Natural killer cell (primary cell): ENCODE measurements at places on chromosomes 1 and 21. TPM values are rescaled to one million over a fixed set of nuclear protein-coding genes. Genes with fewer than 3 reads are reported as not detected.

The KCNH1 gene
- total RNA-seq = not detected

The KLHDC8A gene
- total RNA-seq = not detected

The CA6 gene
- total RNA-seq = not detected

The AKIRIN1 gene
- total RNA-seq = 70.4 TPM

The HMGCS2 gene
- not detected for total RNA-seq

The DCST1 gene
- 0.35 TPM for total RNA-seq

The RGSL1 gene
- total RNA-seq = not detected

The OR6K3 gene
- not detected for total RNA-seq

The GPR3 gene
- 0.39 TPM for total RNA-seq

The MXRA8 gene
- total RNA-seq = not detected

The MMP23B gene
- total RNA-seq = 130 TPM

The TEX38 gene
- total RNA-seq = not detected

GRCh38 chr1:169565335-169566271 is 20.7 kb downstream of the F5 start:
- no peak overlapping the region for H3K27ac ChIP-seq
- no peaks in the 10 kb centered on the region for H3K27me3 ChIP-seq
- H3K4me1 ChIP-seq = no peaks in the 10 kb centered on the region
- DNase-seq = no peak
- no peaks in the 10 kb centered on the region for H3K36me3 ChIP-seq

DNA sequence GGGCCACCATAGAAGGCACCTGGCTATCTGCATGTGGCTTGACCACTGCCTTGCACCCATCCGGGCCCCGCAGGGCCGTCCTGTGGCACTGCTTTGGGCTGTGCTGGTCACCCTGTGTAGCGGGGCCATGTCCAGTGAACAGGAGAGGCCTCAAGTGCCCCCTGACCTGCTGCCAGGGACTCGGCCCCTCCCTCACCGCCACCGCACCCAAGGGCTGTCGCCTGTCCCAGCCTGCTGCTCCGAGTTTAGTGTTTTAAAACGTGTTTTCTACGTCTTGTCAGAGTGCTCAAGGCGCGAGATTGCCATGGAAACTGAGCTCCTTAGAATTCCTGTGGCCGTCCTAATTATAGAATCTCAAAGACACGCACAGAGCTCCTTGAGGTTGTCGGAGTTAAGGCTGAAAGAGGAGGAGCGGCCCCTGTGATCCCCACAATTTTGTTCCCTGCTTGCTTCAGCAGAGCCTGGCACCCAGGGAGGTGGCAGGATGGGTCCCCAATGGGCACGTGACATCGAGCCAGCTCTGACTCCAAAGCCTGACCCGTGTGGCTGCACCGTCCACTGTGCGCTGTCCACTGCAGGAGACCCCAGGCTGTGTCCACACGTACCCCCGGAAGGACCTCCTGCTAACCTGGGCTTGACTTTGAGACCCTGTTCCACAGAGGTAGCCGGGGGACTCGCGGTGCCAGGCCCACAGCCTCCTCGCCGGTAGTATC is 66.2 kb downstream of the FAAP20 start:
- H3K4me1 ChIP-seq = peaks cover 31% of the 10 kb centered on the region
- no peaks in the 10 kb centered on the region for H3K27me3 ChIP-seq
- no peak overlapping the region for H3K4me3 ChIP-seq
- no peak overlapping the region for H3K27ac ChIP-seq
- no peak for DNase-seq

DNA sequence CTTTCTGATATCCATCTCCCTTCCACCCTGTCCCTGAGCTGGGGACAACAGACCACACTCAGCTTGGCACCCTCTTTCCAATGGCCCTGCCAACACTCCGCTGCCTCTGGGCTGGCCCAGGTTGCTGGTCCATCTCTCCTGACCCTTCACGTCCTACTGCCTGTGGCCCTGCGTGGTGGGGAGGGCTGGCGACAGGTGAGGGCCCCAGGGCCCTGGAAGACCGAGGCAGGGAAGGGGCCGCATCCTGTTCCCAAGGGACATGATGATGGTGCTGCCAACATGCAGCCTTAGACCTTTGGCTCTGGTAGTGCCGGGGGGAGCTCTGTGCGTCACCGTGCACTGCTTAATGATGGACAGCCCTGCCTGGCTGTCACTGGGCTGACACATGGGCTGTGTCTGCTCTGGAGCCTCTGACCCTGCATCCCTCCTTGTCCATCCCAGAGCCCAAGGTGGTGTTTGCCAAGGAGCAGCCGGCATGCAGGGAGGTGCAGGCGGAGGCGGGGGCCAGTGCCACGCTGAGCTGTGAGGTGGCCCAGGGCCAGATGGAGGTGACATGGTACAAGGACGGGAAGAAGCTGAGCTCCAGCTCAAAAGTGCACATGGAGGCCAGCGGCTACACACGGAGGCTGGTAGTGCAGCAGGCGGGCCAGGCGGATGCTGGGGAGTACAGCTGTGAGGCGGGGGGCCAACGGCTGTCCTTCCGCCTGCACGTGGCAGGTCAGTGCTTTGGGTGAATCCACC is 65.2 kb downstream of the OBSCN start:
- H3K4me3 ChIP-seq = no peak overlapping the region
- H3K27me3 ChIP-seq = no peaks in the 10 kb centered on the region
- peaks cover 16% of the 10 kb centered on the region for H3K4me1 ChIP-seq
- H3K36me3 ChIP-seq = no peaks in the 10 kb centered on the region

GRCh38 chr1:3259020-3259419 is 190.0 kb downstream of the PRDM16 start:
- no peaks in the 10 kb centered on the region for H3K36me3 ChIP-seq
- no peak overlapping the region for H3K4me3 ChIP-seq
- H3K27me3 ChIP-seq = no peaks in the 10 kb centered on the region
- H3K27ac ChIP-seq = no peak overlapping the region

GRCh38 chr1:178323067-178323466 is 173.7 kb downstream of the CLEC20A start:
- no peak for DNase-seq
- no peaks in the 10 kb centered on the region for H3K36me3 ChIP-seq
- no peak overlapping the region for H3K27ac ChIP-seq
- H3K27me3 ChIP-seq = no peaks in the 10 kb centered on the region

GRCh38 chr1:54069791-54070170 is 16.4 kb downstream of the TCEANC2 start:
- peaks cover 5% of the 10 kb centered on the region for H3K36me3 ChIP-seq
- H3K27me3 ChIP-seq = no peaks in the 10 kb centered on the region
- no peak for DNase-seq

GRCh38 chr1:194829492-194829891 is 1643.1 kb upstream of the B3GALT2 start:
- DNase-seq = no peak
- H3K4me1 ChIP-seq = no peaks in the 10 kb centered on the region
- no peaks in the 10 kb centered on the region for H3K27me3 ChIP-seq
- no peak overlapping the region for H3K27ac ChIP-seq
- no peak overlapping the region for H3K4me3 ChIP-seq

GRCh38 chr1:110237386-110238152 is 27.5 kb downstream of the KCNC4 start:
- no peaks in the 10 kb centered on the region for H3K36me3 ChIP-seq
- no peak overlapping the region for H3K27ac ChIP-seq
- no peak for DNase-seq
- H3K4me1 ChIP-seq = no peaks in the 10 kb centered on the region

DNA sequence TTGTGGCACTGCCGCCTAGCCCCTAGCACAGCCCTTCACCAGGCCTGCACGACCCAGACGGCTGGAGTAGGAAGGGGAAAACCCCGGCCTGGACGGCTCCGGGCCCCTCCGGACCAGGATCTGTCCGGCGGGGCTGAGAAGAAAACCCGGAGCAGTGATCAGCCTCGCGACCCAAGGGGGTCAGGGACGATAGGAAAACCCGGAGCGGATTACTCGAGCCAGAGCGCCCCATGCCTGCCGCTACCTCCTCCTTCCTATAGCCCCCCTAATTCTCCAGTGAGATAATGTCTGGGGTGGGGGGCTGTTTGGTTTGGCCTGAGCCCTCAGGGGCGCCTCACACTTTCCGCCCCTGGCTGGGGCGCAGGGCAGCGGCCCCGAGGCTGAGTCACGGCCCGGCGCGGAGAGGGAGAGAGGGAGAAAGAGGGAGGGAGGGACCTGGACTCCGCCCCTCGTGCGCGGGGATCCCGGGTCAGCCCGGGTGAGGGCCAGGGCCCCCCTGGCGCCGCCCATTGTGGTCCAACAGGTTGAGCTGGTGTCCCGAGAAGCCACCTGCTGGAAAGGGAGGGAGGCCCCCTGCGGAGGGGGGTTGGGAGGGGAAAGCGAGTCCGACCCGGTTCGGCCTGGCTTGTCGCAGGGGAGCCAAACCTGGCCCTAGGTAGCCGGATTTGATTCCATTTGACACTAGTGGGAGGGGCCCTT is 1.7 kb upstream of the ZBTB7B start:
- H3K27ac ChIP-seq = peak overlapping the region; percentile 94
- peaks cover 68% of the 10 kb centered on the region for H3K4me1 ChIP-seq
- H3K36me3 ChIP-seq = no peaks in the 10 kb centered on the region
- H3K27me3 ChIP-seq = no peaks in the 10 kb centered on the region

DNA sequence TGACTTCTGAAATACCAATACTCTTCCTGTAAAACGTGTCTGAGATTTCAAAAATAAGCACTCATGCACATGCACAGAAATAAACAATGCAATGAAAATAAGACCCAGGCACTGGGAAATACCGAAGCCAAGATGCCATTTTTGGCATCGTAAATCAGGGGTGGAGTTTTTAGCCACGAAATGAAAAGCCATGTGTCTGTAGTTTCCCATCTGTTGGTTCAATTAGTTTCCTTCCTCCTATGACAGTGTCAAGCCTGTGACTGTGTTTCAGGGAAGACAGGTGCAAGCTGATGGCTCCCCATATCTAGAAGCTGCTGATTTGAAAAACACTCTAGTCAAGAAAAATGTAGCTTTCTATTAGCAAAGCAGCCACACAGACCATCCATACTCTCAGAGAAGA is 480.4 kb upstream of the CAMK1G start:
- no peaks in the 10 kb centered on the region for H3K4me1 ChIP-seq
- no peak overlapping the region for H3K27ac ChIP-seq
- H3K36me3 ChIP-seq = no peaks in the 10 kb centered on the region
- no peaks in the 10 kb centered on the region for H3K27me3 ChIP-seq
- no peak for DNase-seq

DNA sequence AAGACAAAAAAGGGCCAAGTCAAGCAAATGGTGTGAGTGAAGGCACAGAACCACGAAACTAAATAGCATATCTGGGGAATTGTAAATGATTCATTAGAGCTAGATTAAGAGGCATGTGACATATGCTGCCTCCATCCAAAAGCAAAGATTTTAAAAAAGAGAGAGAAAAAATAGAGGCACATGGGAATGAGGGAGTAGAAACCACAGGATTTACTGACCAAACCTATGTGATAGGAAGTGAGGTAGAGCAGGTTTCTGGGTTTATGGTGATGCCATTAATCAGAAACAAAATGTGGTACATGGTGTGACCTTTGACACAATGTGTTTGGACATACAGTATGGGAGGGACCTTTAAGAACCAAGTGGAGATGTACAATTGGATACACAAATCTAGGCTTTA is 13.6 kb downstream of the C1orf52 start:
- H3K4me3 ChIP-seq = no peak overlapping the region
- H3K4me1 ChIP-seq = no peaks in the 10 kb centered on the region
- no peaks in the 10 kb centered on the region for H3K27me3 ChIP-seq
- H3K27ac ChIP-seq = no peak overlapping the region
- DNase-seq = no peak

DNA sequence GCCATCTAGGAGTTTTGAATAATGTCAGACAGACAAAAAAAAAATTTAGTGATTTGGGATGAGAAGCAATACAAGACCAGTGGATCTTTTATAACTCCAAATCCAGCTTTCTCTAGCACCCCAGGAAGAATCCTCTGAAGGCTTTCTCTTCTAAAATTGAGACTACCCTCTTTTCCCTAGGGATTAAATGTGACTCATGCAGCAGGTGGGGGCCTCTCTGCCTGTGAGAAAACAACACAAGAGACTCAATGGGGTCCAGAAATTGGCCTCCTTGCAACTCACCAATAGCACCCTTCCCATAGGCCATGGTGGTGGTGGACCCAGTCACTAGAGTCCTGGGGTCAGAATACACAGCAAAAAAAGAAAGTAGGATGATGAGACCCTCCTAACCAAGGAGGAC is 120.3 kb upstream of the ATP1A1 start:
- no peaks in the 10 kb centered on the region for H3K27me3 ChIP-seq
- no peaks in the 10 kb centered on the region for H3K4me1 ChIP-seq
- no peak for DNase-seq
- no peaks in the 10 kb centered on the region for H3K36me3 ChIP-seq
- no peak overlapping the region for H3K27ac ChIP-seq

DNA sequence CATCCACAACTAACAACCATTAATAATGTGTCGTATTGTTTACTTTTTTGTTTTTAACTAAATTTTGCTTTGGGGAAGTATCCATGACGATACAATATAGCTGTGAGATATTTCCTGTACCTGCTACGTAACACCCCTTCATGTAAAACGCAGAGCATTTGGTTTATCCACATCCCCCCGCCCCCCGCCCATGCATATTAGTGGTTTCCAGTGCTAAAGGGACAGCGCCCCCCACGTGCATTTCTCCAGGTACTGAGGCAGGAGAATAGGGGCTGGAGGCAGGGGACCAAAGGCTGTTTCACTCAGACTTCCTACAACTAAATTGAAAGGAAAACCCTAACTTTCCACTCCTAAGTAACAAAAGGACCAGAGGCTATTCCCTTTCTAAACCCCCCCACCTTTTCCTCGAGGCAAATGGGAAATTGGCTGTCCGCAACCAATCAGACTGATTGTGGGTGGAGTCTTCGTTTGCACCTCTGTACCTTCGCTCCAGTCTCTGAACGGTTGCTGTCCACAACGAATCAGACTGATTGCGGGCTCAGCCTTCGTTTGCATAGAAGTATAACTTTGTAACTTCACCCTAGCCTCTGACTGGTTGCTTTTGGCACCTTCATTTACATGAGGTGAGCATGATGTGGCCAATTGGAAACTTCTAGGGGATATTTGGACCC is 12.2 kb upstream of the RIPK4 start:
- no peak for DNase-seq
- no peaks in the 10 kb centered on the region for H3K4me1 ChIP-seq
- H3K27ac ChIP-seq = no peak overlapping the region
- no peak overlapping the region for H3K4me3 ChIP-seq
- peaks cover 18% of the 10 kb centered on the region for H3K27me3 ChIP-seq

DNA sequence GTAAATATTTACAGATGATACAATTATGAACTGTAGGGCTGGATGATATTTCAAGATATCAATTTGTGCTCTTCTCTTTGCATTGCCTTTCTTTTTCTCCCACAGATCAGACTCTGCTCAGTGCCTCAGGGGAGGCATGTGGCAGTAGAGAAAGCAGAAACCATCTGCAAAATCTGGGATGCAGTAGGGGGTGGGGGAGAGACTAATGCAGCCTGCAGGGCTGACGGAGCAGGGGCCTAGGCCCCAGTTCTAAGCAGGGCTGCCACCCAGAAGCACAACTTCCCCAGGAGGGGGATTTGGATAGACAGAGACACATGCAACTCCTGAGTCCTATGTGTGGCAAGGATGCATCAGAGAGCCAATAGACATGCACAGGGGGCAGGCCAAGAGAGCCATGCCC is 511.6 kb downstream of the SMYD3 start:
- H3K4me1 ChIP-seq = peaks cover 7% of the 10 kb centered on the region
- DNase-seq = no peak
- no peak overlapping the region for H3K4me3 ChIP-seq
- H3K27ac ChIP-seq = no peak overlapping the region

- no peaks in the 10 kb centered on the region for H3K36me3 ChIP-seq
- H3K4me1 ChIP-seq = no peaks in the 10 kb centered on the region
- H3K4me3 ChIP-seq = no peak overlapping the region
- H3K27ac ChIP-seq = no peak overlapping the region
- no peaks in the 10 kb centered on the region for H3K27me3 ChIP-seq
Measured at GRCh38 chr1:98333406-98333805, 328.1 kb upstream of the SNX7 start.

- no peak for DNase-seq
- no peaks in the 10 kb centered on the region for H3K4me1 ChIP-seq
- H3K27me3 ChIP-seq = no peaks in the 10 kb centered on the region
- no peak overlapping the region for H3K4me3 ChIP-seq
Measured at GRCh38 chr1:214882616-214883015, 199.9 kb upstream of the KCNK2 start.

- no peak overlapping the region for H3K27ac ChIP-seq
Measured at GRCh38 chr1:94675373-94675772, 133.8 kb upstream of the F3 start.
